ENCODE measurements at places on chromosomes 3 and 15.

GRCh38 chr3:39315420-39315819 lies 14.1 kb upstream of the CCR8 start:
- DNase-seq = no peak

GRCh38 chr15:54017959-54018358 lies 39.7 kb downstream of the UNC13C start:
- DNase-seq = no peak

DNA sequence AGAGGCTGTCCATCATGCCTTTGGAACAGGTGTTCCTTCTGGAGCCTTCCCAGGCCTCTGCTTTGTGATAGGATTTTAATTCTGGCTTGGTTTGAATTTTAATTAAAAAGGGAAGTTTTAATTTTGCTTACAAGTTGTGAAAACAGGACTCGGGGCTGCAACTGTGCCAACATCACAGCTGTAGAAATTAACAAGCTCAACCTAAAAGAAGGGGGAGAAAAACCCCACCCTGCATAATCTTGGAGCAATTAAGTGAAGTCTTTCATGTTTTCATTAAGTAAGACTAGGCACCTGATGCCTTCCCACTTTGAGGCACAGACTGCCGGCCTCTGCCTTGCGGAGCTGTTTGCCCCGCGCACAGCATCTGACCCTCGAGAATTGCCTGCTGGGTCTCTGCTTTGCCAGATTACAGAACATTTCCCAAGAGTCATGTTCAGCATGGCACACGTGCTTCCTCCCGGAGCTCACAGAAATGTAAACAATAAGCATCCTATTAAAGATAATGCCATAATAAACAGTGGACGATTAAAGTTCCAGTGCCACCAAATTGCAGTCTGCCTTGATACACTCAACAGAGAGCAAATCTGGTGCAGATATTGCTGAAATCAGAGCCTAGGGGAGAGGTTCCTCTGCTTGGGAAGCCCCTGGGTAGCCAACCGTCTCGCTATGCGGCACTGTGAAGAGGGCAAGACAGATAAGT lies 364.2 kb downstream of the LRTM1 start:
- no peak for DNase-seq

DNA sequence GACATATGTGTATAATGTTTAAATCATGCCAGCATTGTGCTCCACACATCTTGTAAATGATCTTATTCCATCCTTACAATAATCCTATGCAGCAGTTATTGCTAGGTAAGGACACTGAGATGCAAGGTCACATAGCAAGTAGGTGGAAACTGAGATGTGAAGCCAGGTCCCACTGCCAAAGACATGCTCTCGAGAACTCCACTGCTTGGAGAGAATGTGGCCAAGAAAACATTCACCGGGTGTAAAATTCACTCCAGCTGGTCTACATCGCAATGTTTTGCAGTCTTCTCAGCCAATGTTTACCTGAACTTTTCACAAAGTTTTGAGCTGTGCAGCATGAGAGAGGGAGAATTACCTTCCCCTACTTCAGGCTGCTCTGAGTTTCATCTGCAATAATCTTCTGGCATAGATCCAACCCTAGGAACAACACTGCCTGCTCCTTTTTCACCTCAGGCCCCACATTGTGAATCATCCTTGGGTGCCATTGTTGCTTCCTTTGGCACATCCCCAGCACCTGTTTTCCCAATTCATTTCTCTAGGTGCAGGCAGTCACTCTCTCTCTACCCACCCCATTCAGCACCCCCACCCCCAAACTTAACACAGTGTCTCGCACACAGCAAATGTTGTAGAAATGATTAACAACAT lies 53.5 kb upstream of the PRTG start:
- no peak for DNase-seq

GRCh38 chr3:135891121-135891520 lies 74.4 kb upstream of the PPP2R3A start:
- DNase-seq = no peak
